ENCODE measurements at places on chromosomes 2 and 18.
A peak's percentile ranks its signal among the peaks of the same experiment; 100 is the strongest.

GRCh38 chr2:105786231-105787230, 41.8 kb downstream of the NCK2 start:
- no peak for DNase-seq

DNA sequence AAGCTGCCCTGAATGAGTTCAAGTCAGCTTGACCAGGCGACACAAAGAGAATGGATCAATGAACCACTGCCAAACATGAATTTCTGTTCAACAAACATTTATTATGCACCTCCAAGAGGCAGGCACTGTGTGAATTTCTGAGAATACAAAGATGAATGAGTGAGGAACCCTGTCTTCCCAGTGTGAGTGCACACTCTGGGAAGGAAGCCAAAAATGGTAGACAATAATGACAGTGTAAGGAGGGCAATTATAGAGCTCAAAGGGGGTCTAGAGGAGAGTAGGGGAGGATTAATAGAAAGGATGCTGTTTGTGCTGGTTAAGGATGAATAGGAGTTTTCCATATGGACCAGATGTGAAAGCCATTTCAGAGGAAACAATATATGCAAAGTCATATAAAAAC, 213.4 kb downstream of the DCC start:
- DNase-seq, result no peak

GRCh38 chr2:152157253-152157652, 18.3 kb downstream of the STAM2 start:
- DNase-seq, result no peak

GRCh38 chr2:217415316-217415715, 555.5 kb upstream of the TNP1 start:
- no peak for DNase-seq

- DNase-seq, result no peak
Measured at GRCh38 chr18:70627182-70627802, 338.4 kb downstream of the SOCS6 start.

GRCh38 chr18:58991167-58991798, 126.6 kb downstream of the ZNF532 start:
- DNase-seq, result peak; percentile 33

DNA sequence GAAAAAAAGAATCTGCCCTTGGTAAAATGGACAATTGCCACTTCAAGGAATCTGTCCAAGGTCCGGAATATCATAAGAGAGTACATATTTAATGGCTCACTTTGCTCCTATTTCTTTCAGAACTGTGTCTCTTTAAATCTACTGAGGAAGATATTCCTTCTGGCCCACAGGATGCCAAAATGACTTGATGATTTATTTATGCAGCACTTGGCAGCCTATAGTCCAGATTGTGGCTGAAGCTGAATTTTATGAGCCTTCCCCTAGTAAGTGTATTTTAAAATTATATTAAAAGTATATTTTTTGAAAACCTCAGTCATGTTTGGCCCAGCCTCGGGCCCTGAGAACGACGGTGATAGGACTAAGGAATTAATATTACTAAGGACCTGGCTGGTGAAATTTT, 465.1 kb upstream of the HNRNPA3 start:
- no peak for DNase-seq

- no peak for DNase-seq
Measured at GRCh38 chr2:241855245-241855887, 3.3 kb downstream of the PDCD1 start.

GRCh38 chr2:71500426-71501079, 47.2 kb downstream of the DYSF start:
- DNase-seq, result no peak

DNA sequence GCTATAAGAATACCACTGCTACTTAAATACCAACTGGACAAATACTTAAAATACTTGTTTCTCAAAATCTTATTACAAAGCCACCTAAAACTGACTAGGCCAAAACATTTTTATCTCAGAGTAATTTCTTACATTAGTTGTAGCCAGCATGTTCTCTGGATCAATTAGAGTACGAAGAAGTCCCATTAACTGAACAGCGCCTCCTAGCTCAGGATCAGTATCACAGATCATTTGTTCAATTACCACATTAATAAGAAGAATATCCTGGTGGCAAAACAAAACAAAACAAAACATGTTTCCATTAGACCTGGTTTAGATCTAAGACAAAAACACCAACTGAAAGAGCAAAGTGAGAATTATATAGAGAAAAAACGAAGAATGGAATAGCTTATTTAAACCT, 36.0 kb downstream of the PPP4R3B start:
- peak; percentile 34 for DNase-seq

DNA sequence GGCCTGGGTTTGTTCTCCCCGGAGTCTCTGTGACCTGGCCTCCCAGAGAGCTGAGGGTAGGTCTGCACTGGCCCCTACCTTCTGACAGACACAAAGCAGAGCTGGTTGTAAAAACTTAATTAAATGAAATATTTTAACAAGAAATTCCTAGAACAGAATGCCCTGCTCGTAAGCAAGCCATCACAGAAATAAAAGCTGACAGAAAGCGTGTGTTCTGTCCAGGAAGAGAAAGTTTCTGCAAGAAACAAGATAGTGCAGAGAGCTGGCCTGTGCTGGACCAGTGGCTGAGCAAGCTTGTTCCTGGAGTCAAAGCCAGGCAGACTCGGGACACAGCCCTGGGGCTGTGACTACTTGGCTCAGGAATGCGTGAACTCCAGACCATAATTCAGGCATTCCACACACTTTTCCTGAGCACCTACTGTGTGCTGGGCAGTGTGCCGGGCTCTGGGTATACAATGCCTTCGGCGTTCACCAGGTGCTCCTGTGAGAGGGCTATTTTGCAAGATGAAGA, 51.6 kb downstream of the APOB start:
- no peak for DNase-seq

GRCh38 chr2:127355407-127356008, 32.3 kb downstream of the MAP3K2 start:
- peak; percentile 59 for DNase-seq

- DNase-seq, result no peak
Measured at GRCh38 chr18:3360211-3360610, 89.8 kb upstream of the TGIF1 start.
